ENCODE measurements at places on chromosomes 6 and 20. TPM values are rescaled to one million over a fixed set of nuclear protein-coding genes. Genes with fewer than 3 reads are reported as not detected.

Gene GRIK2
- not detected for total RNA-seq

Gene PROKR2
- total RNA-seq: not detected

Gene CFB
- total RNA-seq: 2.6 TPM

Gene HLA-DQA1
- total RNA-seq: not detected

Gene TPMT
- total RNA-seq: 7.1 TPM

Gene KCNK16
- total RNA-seq: not detected

Gene TRIM15
- 13.3 TPM for total RNA-seq

Gene ABHD16B
- total RNA-seq: not detected

Gene FAM162B
- total RNA-seq: not detected

Gene SLC32A1
- total RNA-seq: not detected

Gene PTPRK
- 127 TPM for total RNA-seq

Gene MCHR2
- not detected for total RNA-seq

Gene NNAT
- 2.1 TPM for total RNA-seq

Gene TMC2
- not detected for total RNA-seq

Gene CLDN20
- total RNA-seq: not detected

Gene MEI4
- not detected for total RNA-seq

Gene DLK2
- 0.34 TPM for total RNA-seq

Gene TRERF1
- total RNA-seq: 4.2 TPM

Gene MYL9
- 0.76 TPM for total RNA-seq

Gene PRL
- total RNA-seq: not detected

Gene ROS1
- not detected for total RNA-seq

Gene FGD2
- total RNA-seq: 0.31 TPM

Gene CLPSL2
- not detected for total RNA-seq

Gene COL9A3
- 59.7 TPM for total RNA-seq

Measured in HT-29 (cell line).